Activated CD8-positive, alpha-beta memory T cell treated with anti-CD3 and anti-CD28 coated beads, Interleukin-2, amount 50 U/mL, for 4 hours (primary cell): ENCODE measurements at places on chromosomes 1 and 21.
A peak's percentile ranks its signal among the peaks of the same experiment; 100 is the strongest.

- DNase-seq, result no peak
Measured at GRCh38 chr1:203742436-203742835, 22.5 kb upstream of the LAX1 start.

DNA sequence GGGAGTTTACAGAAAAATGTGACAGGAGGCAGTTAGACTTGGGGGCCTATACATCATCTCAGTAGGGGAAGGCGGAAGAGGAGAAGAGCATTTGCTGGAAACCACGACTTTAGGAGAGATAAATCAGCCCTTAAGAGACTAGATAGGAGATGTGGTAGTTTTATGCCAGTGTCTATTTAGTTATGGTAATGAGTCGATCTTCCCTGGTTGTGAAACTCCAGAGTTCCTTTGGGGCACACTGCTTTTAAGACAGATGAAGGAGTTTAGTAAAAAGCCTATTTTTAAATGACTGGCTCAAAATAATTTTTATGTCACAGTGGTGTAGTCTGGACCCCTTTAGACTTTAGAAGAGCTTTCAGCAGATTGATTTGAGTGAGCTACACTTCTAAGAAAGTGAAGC lies 7.8 kb downstream of the PGM1 start:
- DNase-seq, result no peak

DNA sequence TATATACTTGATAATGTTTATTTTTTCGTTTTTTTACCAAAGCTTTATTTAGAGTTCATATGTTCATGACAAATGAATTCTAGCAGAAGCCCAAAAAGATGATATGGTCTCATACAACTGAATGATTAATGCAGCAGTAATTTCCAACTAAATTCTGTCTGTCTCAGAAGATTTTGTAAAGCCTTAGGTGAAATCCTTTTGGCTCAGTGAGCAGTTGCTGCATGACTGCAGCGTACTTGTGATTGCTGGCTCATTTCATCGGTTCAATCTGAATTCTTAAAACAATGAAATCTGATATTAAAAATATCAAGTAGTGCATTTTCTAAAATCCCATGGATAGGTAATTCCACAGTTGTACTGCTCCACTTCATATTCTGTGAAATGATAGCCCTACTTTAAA lies 73.2 kb downstream of the AK5 start:
- DNase-seq, result no peak

- DNase-seq, result no peak
Measured at GRCh38 chr1:72434070-72434469, 151.7 kb upstream of the NEGR1 start.

GRCh38 chr1:19643602-19644394 lies at the start of gene NBL1:
Gene NBL1, plus strand, starts transcription at chr1:19644311. Its CDS starts 10,720 bp downstream, at chr1:19655031.
- peak; percentile 84 for DNase-seq

GRCh38 chr1:159090286-159091179 lies 14.0 kb upstream of the AIM2 start:
- DNase-seq, result no peak

GRCh38 chr1:35622510-35623178 lies 18.7 kb downstream of the PSMB2 start:
- DNase-seq, result no peak

- no peak for DNase-seq
Measured at GRCh38 chr1:9737671-9738070, 86.1 kb downstream of the CLSTN1 start.

GRCh38 chr1:39098546-39099250 lies 72.5 kb downstream of the NDUFS5 start:
- DNase-seq, result peak; percentile 55

GRCh38 chr21:35350965-35351364 lies 301.9 kb upstream of the RUNX1 start:
- DNase-seq, result no peak

- DNase-seq, result no peak
Measured at GRCh38 chr1:94512816-94513215, 28.7 kb downstream of the F3 start.

DNA sequence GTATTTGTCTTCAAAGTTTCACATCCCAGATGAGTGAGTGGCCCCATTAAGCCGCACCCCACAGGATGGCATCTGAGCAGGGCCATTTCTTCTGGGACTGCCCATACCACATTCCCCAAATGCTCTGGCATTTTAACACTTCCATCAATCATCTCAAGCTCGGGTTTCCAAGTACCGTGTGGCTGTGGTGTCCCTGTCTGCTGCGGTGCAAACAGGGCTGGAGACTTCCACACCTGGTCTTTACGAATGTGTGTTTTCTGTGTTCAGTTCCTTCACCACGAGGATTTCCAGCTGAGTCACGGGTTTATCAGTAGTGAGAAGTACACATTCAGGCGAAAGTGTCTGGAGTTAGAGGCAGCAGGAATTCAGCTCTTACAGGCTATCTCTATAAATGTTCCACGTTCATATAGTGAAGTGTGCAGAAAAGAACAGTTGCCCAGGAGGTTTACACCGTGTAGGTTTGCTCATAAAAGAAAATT lies 195.2 kb downstream of the RHOU start:
- no peak for DNase-seq

GRCh38 chr1:199522338-199522737 lies 505.2 kb upstream of the NR5A2 start:
- DNase-seq, result no peak

- no peak for DNase-seq
Measured at GRCh38 chr1:94621395-94621794, 79.8 kb upstream of the F3 start.

GRCh38 chr1:157176591-157177121 lies 38.5 kb upstream of the ETV3 start:
- DNase-seq, result no peak

- no peak for DNase-seq
Measured at GRCh38 chr1:160061369-160062229, 8.4 kb downstream of the KCNJ10 start.

GRCh38 chr1:177281901-177282300 lies 111.1 kb downstream of the BRINP2 start:
- DNase-seq, result no peak

GRCh38 chr1:221435504-221435904 lies 306.4 kb downstream of the DUSP10 start:
- DNase-seq, result no peak

DNA sequence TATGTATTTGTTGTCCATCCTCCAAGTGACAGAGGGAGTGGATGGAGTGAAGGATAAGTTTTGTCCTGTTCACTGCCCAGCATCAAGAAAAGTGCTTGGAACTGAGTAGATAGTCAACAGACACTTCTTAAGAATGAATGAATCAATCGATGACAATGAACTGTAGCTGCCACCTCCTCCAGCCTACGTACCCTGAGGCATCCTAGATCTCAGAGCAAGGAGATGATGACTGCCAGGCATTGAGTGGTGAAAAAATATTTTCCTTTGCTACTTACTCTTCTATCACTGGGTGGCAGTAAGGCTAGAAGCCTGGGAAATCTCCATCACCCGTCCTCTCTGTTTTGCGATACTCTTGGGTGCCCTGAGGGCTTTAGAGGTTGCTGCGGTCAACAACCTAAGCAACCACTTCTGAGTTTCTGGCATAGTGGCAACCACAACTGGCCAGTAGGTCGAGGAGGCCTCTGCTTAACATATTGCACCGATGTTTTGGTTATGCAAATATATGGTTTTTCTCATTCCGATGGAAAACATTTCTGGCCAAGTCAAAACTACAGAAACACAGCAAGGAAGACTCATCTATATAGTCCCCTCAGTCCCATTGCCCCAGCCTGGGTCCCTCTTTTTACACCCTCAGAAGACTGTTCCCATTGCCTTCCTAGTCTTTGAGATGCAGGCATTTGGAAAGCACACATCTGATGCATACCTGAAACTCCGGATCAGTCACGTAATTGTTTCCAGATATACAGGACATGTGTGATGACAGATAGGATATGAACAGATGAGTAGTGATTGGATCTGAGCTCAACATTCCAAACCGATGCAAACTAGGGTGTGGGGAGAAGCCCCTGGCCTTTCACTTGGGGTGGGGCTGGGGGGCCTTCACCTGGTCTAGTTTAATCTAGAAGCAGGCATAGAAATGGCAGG lies 136.8 kb downstream of the RUNX1 start:
- no peak for DNase-seq

- DNase-seq, result no peak
Measured at GRCh38 chr1:51237351-51238033, 1.4 kb downstream of the RNF11 start.
